ENCODE measurements at places on chromosomes 11 and 22.
A peak's percentile ranks its signal among the peaks of the same experiment; 100 is the strongest.

- DNase-seq = no peak
These were observed 6.1 kb downstream of the MPZL3 start for GRCh38 chr11:118245936-118246562.

DNA sequence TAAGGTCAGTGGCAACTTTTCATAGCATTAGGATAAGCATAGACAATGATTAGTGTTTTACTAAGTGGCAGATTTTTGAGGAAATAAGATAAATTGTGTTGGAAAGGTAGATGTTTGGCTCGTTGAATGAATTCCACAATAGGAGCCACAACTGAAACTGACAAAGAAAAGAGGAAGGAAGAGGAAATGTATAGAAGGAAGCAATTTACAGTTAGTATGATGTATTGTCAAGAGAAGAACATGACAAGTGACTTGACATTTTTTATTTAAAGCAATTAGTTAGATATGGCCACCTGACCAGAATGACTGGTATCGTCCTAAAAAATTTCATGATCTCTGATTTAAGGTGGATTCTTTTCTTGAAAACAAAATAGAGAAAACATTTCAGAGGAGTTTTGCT lies 3.1 kb upstream of the RAG2 start:
- DNase-seq = no peak

DNA sequence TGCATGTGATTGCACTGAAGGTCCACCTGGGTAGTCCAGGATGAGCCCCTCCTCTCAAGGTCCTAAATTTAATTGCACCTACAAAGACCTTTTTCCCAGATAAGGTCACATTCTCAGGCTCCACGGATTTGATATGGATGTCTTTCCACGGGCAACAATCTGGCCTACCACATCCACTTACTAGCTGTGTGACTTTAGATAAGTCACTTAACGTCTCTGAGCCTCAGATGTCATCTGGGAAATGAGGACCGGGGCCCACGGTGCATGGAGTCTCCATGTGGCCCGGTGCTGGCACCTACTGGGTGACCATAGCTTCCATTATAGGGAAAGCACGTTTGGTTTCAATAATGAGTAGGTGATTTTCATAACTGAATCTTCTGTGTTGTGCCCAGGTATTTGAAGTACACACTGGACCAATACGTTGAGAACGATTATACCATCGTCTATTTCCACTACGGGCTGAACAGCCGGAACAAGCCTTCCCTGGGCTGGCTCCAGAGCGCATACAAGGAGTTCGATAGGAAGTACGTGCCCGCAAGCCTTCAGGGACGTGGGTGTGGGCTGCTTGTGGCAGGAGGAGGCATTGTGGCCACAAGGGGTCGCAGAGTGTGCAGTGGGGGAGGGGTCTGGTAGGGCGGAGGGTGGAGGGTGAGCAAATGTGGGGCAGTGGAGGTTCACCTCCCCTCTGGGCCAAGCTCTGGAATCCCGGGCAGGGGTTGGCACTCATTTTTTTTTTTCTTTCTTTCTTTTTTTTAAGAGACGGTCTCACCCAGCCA lies 55.7 kb downstream of the ARHGAP8 start:
- no peak for DNase-seq

DNA sequence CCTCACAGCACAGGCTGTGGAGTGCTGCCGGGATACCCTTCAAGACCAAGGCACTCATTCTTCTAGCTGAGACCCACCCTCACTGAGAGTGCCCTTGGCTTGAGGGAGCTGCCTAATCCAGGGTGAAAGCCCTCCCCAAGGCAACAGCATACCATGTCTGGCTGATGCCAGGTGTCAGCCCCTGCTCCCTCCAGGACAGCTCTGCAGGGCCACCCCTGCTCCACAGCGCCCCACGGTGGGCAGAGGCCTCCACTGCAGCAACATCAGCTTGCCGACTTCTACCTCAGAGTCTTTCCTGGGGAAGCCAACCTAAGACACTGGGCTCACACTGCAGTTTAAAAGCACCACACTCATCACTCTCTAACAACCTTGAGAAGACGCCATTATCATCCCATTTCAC lies 29.0 kb downstream of the TTLL1 start:
- no peak for DNase-seq

GRCh38 chr22:48951836-48952235 lies 875.8 kb downstream of the BRD1 start:
- DNase-seq = no peak

GRCh38 chr22:36578619-36579018 lies 49.7 kb upstream of the EIF3D start:
- DNase-seq = no peak

DNA sequence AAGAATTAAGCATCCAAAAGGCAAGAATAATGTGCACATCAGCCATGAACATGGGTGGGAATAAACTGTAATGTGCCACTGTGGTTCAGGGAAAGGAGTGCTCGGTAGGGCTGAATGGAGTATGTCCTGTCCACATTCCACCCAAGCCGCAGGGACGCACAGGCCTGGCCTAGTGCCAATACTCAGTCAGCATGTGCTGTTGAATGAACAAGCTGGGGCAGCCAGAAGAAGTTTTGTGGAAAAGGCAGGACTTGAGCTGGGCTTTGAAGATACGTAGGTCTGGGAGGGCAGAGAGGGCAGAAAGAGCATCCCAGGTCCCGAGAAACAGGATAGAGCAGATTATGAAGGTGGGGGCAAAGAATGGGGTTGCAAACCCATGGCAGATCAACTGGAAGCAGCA lies 60.0 kb upstream of the PLET1 start:
- DNase-seq = no peak

- no peak for DNase-seq
These were observed 13.5 kb upstream of the LRP5 start for GRCh38 chr11:68298659-68299516.

DNA sequence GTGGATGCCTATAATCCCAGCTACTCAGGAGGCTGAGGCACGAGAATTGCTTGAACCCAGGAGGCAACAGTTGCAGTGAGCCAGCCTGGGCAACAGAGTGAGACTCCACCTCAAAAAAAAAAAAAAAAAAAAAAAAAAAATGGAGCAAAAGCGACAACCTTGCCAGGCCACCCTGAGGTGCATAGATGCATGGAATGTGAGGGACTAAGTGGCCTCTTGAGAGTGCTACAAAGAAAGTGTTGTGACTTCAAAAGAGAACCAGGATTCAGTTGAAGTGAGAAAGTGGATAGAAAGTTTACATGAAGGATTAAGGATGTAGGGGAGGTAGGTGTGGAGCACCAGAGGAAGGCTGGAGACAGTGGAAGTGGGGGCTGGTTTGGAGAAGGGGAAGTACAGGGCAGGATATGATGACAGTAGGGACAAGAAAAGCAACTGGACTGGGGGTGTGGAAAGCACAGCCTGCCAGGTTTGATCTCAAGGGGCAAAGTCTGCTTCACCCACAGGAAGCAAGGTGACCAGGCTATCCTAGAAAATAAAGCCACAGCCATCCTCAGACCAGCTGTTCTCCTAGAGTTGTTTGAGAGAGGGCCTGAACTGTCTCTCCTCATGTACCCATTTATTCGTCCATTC lies 36.0 kb upstream of the OLFML1 start:
- no peak for DNase-seq

- DNase-seq = no peak
These were observed 29.0 kb upstream of the API5 start for GRCh38 chr11:43282607-43283440.

GRCh38 chr22:36405671-36406538 lies 18.1 kb upstream of the MYH9 start:
- DNase-seq = no peak

- DNase-seq = peak; percentile 59
These were observed 18.3 kb downstream of the PRSS23 start for GRCh38 chr11:86818462-86819192.

GRCh38 chr11:105032495-105032894 lies 2.4 kb downstream of the CASP1 start:
- DNase-seq = no peak

DNA sequence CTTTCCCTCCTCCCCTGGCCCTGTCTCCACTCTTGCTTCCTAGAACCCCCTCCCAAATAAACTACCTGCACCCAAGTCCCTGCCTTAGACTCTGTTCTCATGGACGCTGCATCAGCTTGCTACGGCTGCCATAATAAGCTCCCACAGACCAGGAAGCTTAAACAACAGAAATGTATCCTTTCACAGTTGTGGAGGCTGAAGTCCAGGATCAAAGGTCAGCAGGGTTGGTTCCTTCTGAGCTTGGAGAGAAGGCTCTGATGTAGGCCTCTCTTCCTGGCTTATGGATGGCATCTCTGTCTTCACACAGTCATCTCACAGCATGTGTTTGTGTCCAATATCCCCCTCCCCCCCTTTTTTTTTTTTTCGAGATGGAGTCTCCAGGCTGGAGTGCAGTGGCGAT lies 23.4 kb downstream of the CBX7 start:
- DNase-seq = no peak

DNA sequence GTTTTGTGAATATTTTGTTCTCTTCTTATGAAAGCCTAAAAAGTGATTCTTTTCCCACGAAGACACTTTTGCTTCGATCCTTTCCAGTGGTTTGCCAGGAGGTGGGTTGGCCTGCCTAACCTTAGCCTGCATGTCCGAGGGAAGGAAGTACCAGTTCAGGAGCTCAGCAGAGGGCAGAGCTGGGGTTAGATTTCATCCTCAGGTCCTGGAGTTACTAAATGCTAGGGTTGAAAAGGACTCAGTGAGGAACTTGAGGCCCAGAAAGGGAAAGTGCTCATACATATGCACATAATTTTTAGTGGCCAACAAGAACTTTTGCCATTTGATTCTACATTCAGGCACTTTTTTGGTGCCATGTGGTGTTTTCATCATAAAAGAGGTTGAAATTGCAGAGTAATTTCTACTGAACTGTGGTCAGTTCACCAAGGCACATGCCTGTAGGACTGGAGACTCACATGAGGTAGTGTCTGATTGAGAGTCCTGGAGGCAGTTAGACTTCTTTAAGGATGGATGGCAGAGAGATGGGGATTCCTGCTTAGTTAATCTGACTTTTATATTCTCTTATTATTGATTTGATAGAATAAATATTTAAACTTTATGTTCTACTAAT lies 36.7 kb downstream of the NCAM1 start:
- DNase-seq = no peak

GRCh38 chr11:19947537-19948114 lies 212.6 kb downstream of the DBX1 start:
- DNase-seq = no peak

GRCh38 chr11:123527526-123527925 lies 97.5 kb downstream of the GRAMD1B start:
- DNase-seq = no peak

GRCh38 chr11:45062974-45063635 lies 83.3 kb upstream of the PRDM11 start:
- DNase-seq = no peak

- no peak for DNase-seq
These were observed 216.1 kb downstream of the CASP12 start for GRCh38 chr11:104682206-104682605.

GRCh38 chr11:10443152-10443551 lies 11.9 kb upstream of the AMPD3 start:
- DNase-seq = no peak

- DNase-seq = no peak
These were observed 40.7 kb downstream of the ZNRF3 start for GRCh38 chr22:28923826-28924732.

GRCh38 chr11:47928426-47928825 lies 51.9 kb upstream of the PTPRJ start:
- DNase-seq = no peak

GRCh38 chr11:115502636-115503082 lies 1.6 kb downstream of the CADM1 start:
- DNase-seq = no peak

DNA sequence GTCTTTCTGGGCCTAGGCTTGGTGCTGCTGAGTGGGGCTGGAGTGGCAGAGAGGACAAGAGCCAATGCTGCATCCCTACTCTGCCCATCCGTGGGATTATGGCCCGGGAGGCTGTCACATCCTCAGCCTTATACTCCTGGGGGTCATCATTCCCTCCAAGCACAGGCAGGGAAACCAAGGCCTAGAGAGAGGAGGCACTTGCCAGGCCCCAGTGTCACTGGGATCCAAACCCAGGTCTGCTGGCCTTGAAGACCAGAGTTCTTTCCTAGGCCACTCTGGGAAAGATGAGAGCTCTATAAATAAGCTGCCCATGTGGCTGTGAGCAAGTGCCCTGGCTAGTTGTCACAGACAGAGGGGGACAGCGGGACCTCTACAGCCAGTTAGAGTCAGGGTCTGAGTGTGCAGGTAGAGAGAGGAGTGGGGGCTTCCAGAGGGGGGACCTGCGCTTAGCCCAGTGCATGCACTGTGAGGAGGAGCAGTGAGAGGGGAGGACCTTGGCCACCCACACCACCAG lies 4.8 kb downstream of the RELT start:
- no peak for DNase-seq

GRCh38 chr11:19666951-19667350 lies 45.7 kb upstream of the NAV2 start:
- no peak for DNase-seq

All from NCI-H1417 treated with DMSO at 0.1 percent for 48 hours (cell line).